ENCODE measurements at places on chromosomes 3 and 15.

DNA sequence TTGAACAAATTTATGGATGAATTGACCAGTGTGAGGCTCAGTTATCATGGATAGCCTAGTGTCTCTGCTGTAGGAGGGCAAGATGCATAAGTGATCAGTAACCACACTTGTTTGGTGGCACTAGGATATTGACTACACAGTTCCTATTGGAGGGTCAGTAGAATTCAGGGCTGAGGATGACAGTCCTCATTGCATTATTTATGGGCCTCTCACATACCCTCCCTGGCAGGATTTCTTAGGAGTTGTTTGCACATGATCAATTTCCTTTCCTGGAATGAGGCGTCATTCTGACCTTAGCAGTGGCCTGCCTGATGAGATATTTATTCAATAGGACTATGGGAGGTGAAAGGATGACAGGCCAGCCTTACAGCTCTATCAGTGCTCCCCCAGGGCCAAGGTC lies 125.1 kb upstream of the AGBL1 start:
- no peak for DNase-seq

- DNase-seq: no peak
Measured at GRCh38 chr15:78353093-78353492, 12.9 kb downstream of the CRABP1 start.

DNA sequence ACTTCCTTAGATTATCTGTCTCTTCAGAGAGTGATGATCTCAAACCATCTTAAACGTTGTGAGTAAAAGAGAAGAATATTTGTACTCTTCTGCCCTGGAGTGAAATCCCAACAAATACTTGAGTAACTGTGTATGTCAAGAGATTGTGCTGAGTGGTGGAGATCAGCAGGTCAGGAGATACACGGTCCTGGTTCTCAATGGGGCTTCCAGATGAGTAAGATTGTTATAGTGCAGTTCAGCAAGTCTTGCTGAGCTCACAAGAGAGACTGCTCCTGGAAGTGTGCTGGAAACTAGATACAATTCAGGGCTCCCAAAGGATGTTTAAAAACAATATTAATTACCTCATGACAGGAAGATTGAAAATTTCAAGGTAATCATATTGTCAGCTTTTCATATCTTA lies 184.3 kb downstream of the AKAP13 start:
- DNase-seq: no peak

- DNase-seq: no peak
Measured at GRCh38 chr15:25501828-25502446, 63.1 kb upstream of the UBE3A start.

- no peak for DNase-seq
Measured at GRCh38 chr3:73378207-73378606, 246.5 kb downstream of the PDZRN3 start.

- no peak for DNase-seq
Measured at GRCh38 chr3:79516795-79517194, 251.0 kb downstream of the ROBO1 start.

DNA sequence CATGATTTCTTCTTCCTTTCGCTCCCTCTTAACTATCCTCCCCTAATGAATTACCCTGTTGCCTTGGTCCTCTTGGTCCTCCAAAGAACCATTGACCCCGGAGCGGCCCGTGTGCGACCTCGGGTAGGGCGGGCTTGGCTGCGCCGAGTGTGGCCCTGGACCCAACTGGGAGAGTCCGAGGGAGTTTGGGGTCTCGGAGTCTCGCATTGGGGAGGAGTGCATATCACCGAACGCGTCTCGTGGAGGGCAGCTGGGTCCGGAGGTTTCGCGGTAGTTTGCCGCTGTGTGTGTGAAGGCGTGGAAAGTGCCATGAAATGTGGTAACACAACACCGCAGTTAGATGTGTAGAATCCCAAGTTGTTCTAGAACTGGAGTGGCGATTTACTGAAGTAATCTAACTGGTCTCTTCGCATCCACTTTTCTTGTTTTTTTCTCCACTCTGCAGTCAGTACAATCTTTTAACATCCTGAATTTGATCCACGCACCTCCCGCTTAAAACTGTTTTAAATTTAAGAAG lies 363 bp downstream of the GTF2E1 start:
- DNase-seq: no peak

DNA sequence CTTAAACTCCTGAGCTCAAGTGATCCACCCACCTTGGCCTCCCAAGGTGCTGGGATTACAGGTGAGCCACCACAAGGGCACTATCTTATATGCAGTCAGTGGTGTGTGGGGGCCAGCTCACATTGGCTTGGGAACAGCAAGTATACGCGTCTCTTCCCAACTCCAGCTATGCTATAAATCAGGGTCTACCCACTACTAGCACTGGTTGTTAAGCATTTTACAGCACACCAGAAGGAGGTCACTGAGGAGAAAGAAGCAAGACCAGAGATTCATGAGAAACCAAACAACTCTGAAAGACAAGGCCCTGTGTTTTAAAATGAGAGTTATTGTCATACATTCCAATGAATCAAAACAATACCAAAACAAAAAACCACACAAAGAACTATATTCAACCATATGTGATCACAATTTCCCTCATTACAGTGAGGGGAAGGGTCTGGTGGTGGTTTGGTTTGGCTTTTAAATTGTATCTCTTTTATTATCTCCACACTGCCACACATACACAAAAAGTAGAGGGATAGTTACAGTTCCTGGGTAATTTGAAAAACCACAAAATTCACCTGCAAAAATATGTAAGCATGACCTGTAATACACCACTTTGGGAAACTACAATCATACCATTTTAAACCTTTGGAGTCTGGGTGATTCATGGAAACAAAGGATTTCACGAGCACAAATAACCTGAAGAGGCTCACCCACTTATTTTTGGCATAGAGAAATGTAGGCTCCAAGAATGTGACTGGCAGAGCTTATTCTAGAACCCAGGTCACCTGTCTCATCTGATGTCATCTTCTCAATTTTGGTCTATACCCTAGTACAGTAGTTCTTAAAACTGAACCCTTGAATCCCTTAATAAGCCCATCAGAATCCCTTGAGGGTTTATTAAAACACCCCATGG lies 5.2 kb downstream of the MAGI1 start:
- DNase-seq: no peak

DNA sequence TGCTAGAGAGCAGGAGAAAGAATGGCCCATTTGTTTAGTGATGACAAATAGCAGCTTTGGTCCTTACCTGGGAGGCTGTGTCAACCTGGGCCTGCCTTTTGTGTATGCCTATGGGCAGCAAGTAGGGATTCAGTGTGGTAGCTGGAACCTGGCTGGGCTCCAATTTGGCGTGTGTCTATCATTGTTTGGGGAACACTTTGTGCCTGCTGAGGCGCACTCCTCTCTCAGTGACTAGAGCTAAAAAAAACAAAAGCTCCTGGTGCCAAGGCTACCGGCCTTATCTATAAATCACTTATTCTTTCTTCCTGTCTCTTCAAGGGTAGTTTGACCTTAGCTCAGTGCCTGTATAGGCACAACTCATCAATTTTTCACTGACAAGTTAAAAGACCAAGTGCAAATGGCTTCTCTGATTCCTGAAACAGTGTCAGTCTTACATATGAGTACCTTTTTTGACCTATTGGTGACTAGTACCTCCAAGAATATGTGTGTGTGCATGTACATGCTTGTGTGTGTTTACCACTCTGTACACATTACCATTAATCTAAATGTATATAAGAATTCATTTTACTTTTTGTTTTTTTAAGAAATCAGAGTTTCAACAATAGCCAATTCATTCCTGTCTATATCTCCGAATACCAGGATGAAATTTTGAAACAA lies 54.6 kb downstream of the GMNC start:
- DNase-seq: no peak

DNA sequence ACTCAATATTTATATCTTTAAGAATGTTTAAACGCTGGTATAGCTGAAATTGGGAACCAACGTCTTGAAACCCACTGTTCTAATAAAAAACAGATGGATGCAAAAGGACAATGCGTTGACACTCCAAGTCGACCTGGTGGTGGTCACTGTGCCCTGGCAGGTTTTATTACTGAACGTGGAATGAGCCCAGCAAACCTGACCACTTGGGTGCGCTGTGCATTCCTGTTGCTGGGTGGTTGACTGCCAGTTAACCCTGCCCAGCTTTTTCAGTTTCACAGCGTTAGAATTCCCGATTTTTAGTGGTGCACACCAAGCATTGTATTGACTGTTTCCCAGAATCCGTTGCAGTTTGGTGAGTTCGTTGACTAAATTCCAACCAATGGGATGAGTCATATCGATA lies 384.4 kb downstream of the OCA2 start:
- no peak for DNase-seq

DNA sequence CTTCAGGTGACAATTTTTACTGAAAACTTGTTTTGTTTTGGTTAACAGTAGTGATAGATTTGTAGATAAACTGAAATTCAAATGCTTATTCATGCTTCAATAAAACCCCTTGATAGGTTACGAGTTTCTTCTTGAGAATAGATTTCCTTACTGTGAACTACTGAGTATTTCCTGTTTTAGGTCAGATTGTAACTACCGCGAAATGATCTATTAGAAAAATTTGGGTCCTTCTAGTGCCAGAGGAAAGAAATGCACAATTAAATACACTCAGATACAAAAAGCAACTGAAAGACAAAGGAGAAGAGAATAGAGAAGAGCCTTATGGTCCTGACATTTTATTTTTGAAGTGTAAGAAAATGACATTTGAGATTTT lies 251.7 kb upstream of the TBL1XR1 start:
- DNase-seq: no peak

DNA sequence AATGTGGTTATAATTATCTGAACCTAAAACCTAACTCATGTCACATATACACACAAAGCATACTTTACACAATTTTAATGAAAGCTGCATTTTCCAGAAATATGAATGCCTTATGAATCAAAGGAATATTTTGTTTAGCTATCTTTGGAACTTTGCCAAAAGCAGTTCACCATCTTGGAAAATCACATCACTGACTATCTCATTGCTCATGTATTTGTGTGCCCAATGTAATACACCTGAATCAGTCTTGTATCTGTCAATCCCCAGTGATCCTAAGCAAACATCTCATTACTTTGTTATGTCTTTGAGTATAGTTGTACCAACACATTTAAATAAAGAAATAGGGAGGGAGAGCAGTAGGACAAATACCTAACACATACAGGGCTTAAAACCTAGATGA lies 15.6 kb upstream of the CD47 start:
- no peak for DNase-seq

DNA sequence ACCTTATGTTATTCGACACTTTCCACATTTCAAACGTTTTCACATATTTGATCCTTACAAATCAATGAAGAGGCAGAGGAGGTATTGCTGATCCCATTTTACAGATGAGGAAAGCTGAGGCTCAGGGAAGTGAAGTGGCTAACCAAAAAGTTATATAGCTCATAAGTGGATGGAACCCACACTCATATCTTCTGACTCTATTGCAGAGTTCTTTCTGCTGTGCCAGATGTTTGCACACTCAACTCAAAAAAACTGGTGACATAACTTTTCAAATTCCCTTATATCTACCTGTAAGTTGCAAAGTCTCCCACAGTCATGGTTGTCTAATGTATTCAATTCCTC lies 84.0 kb upstream of the SETMAR start:
- no peak for DNase-seq
